Activated CD4-positive, alpha-beta T cell treated with anti-CD3 and anti-CD28 coated beads for 48 hours (primary cell): ENCODE measurements at places on chromosomes 16 and 17.

DNA sequence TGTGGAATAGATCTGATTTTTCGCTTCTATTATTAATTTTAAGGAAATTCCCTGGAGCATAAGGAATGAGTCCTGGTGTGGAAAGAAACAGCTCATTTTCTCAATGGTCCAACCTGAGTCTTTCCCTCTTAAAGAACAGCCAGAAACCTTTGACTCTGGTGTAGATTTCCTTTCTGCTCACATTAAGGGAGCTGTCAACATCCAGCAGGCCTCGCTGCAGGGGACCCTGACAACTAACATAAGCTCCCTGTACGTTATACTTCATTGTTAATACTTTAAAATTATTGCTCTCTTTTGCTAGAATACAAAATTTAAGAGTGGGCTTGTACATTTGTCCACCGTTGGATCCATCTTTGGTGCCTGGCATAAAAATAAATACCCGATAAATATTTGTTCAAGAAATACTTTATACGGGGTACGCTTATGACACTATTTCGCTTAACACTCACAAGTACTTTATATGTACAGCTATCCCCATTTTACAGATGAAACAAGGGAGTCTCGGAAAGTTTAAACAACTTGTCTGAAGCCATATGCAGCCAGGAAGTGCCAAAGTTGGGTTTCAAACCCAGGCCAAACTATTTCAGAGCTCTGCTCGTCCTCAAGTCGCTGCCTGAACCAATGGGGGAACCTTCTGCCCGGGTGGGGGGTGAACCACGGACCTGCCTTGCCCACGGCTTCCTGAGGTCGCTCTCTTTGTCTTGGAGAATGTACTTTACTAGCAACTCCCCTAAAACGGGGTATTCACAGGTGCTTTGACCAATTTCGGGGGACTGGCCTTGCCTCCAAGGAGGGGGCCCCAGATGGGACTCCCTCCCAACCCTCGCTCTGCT lies 611 bp downstream of the SMARCE1 start:
- DNase-seq: peak; percentile 56

DNA sequence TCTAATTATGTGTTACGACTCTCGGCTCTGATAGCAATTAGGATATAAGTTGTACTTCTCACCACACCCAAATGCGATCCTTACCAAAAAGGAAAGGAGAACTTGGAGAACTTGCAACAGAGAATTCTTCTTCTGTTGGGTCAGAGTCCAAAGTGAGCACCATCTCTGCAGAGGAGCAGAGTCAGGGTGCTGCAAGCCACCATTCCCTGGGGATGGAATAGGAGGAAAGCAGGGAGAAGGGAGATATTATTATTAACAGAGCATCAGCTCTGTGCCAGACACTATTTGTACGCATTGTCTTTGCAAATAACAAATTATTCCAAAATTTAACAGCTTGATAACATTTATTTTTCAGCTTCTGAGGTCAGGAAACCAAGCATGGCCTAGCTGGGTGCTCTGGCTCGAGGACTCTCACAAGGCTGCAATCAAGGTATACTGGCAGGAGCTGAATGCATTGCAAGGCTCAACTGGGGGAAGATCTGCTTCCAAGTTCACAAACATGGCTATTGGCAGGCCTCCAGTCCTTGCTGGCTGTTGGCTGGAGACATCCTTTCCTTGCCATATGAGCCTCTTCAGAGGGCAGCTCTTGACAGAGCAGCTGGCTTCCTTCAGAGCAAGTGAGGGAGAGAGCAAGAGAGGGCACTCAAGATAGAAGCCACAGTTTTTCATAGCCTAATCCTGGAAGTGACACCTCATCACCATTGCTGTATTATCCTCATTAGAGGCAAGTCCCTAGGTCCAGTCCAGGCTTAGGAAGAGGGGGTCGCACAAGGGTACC lies 296.2 kb upstream of the CDH5 start:
- DNase-seq: no peak

- no peak for DNase-seq
These were observed 34.7 kb downstream of the ADCY7 start for GRCh38 chr16:50300942-50301625.

- no peak for DNase-seq
These were observed 3.3 kb downstream of the MAP2K6 start for GRCh38 chr17:69417545-69418483.

DNA sequence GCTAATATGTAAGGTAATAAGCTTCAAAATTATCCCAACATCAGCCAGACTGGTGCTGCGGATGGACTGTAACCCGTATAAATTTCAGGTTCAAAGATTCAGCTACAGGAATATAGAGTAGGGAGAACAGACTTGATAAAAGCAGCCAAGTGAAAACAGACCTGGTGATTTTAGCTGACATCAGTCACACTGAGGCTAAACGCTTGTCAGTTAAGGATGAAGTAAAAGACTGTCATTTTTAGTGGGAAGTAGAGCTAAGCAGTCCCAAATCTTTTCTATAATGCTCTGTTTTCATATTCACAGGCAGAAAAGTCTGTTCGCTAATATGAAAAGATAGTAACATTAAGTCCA lies 35.4 kb downstream of the CMTM4 start:
- no peak for DNase-seq

- no peak for DNase-seq
These were observed 36.3 kb upstream of the CACNG1 start for GRCh38 chr17:67008101-67008500.

GRCh38 chr16:49550666-49551065 lies 177.1 kb downstream of the C16orf78 start:
- no peak for DNase-seq

DNA sequence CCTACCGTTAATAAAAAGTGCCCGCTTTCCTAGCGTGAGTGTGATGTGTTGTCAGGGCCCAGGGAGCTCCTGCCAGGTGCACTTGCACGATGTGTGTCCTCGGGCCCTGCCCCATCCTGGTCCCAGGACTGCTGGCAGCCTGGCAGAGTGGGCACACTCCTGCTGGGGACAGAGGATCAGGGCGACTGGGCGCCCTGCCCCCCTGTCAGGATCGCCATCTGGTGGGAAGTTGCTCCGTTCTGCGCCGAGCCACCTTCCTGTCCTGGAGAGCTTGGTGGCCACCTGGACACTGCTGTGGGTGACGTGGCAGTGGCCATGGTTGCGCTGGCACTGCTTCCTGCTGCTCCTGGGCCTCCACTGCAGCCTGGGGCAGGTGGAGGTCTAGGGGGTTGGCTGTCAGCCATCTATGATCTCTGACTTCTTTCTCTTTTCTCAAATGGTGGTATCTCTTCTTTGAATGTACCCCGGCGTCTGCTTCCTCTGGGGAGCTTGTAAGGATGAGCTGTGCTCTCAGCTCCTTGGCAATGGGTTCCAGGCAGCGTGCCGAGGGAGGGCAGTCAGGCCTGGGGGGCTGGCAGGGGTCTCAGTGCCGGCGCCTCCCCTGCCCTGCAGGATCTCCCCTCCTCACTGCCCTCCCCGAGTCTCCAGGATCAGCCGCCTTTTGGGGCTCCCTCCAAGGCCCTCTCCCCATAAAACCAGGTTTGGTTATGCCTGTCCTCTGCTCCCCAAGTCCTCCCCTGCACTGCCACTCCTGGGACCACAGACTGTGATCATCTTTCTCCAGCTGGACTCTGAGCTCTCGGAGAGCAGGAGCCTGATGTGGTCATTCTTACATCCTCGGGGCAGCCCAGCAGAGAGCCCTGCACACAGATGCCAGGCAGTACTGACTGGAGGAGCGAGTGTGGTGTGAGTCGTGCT lies 76.9 kb downstream of the AMFR start:
- DNase-seq: no peak
